ENCODE measurements at places on chromosomes 11 and 22. TPM values are rescaled to one million over a fixed set of nuclear protein-coding genes. Genes with fewer than 3 reads are reported as not detected.

KCNQ1 gene
- total RNA-seq: 3.9 TPM

C11orf52 gene
- not detected for total RNA-seq

OR2AT4 gene
- not detected for total RNA-seq

B4GALNT4 gene
- total RNA-seq: 0.38 TPM

C11orf91 gene
- not detected for total RNA-seq

TTLL1 gene
- 5.1 TPM for total RNA-seq
